Upper lobe of right lung (tissue), 1 donor: ENCODE measurements at places on chromosomes 11 and 22. TPM values are rescaled to one million over a fixed set of nuclear protein-coding genes. Genes with fewer than 3 reads are reported as not detected.

- no peaks in the 10 kb centered on the region for H3K27me3 ChIP-seq
- no peaks in the 10 kb centered on the region for H3K36me3 ChIP-seq
- no peaks in the 10 kb centered on the region for H3K4me1 ChIP-seq
- no peak overlapping the region for H3K27ac ChIP-seq
- no peak overlapping the region for H3K4me3 ChIP-seq
Observed at GRCh38 chr11:28924004-28924403, 815.8 kb downstream of the METTL15 start.

DNA sequence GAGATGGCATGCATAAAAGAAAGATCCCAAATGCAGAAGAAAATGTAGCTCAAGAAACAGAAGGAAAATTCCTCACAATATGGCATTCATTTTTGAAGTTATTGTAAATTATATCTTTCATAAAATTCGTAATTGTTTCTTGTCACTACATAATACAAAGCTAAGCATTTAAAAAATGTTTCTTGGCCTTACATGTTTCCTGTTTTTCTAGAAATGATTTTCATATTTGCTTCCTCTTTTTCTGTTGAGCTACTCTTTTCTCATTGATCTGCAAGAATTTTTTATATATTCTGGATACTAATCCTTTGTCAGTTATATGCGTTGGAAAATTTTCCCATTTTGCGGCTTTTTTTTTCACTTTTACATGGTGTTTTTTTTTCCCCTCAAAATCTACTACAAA is 48.0 kb downstream of the ENTHD1 start:
- no peak overlapping the region for H3K27ac ChIP-seq
- no peaks in the 10 kb centered on the region for H3K4me1 ChIP-seq
- no peaks in the 10 kb centered on the region for H3K36me3 ChIP-seq
- no peaks in the 10 kb centered on the region for H3K27me3 ChIP-seq
- DNase-seq, result no peak

DNA sequence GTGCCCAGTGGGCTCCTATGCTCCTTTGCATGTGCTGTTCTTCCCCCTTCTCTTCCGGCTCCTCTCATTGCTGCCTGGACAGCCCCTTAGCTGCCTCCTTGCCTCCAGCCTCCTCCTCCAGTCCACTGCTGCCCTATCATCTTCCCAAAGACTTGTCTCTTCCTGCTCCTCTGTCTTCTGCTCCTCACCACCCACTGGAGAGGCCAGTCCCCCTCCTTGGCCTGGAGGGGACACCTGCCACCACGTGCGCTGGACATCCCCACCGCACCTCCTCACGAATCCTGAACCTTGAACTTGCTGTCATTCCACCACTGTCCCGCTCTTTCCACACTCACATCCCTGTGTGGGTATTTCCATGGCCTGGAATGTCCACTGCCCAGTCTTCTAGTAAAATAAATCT is 49.8 kb downstream of the MICAL2 start:
- no peak overlapping the region for H3K4me3 ChIP-seq
- peaks cover 60% of the 10 kb centered on the region for H3K4me1 ChIP-seq
- peak overlapping the region; percentile 80 for H3K27ac ChIP-seq

- H3K27me3 ChIP-seq, result no peaks in the 10 kb centered on the region
- no peak overlapping the region for H3K4me3 ChIP-seq
- no peaks in the 10 kb centered on the region for H3K4me1 ChIP-seq
- H3K27ac ChIP-seq, result no peak overlapping the region
- no peaks in the 10 kb centered on the region for H3K36me3 ChIP-seq
Observed at GRCh38 chr11:19209617-19210370, 8.0 kb upstream of the CSRP3 start.

GRCh38 chr11:100546714-100547113 is 140.4 kb upstream of the ARHGAP42 start:
- DNase-seq, result no peak
- H3K27ac ChIP-seq, result no peak overlapping the region
- H3K4me3 ChIP-seq, result no peak overlapping the region
- H3K27me3 ChIP-seq, result no peaks in the 10 kb centered on the region
- H3K36me3 ChIP-seq, result no peaks in the 10 kb centered on the region

DNA sequence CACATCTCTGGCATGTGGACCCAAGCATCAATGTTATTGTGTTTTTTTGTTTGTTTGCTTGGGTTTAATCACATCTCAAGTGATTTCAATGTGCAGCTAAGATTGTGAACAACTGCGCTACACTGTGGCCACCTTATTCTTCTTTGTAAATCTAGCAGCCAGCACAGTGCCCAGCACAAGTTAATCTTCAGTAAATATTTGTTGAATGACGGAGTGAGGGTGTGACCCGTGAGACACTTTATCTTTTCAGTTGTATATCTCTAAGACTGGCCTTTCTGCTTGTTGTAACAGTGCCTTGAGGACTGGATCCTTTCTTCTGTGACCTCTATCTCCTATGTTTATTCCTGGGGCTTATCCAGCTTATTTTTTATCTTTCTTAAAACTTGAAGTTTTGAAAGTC is 21.4 kb upstream of the AMOTL1 start:
- no peaks in the 10 kb centered on the region for H3K27me3 ChIP-seq
- H3K4me1 ChIP-seq, result peaks cover 6% of the 10 kb centered on the region
- no peak for DNase-seq
- no peak overlapping the region for H3K4me3 ChIP-seq
- no peaks in the 10 kb centered on the region for H3K36me3 ChIP-seq
- H3K27ac ChIP-seq, result no peak overlapping the region

DNA sequence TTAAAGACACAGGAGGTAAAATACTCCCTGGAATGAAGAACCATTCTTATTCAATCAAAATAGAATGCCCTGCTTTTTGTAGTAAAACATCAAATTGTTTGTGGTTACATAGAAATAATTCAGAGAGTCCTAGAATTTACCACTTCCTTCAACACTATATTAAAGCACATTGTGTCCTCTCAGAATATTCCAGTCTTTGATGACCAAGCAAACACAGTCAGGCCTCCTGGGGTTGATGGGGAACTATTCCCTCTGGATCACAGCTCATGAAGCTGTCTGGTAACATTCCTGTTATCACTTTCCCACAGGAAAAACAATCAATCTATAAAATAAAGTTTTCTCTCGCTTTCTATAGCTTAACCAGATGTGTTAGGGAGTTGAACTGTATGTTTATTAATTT is 389.3 kb downstream of the KCNA4 start:
- no peak for DNase-seq
- H3K4me1 ChIP-seq, result no peaks in the 10 kb centered on the region
- H3K4me3 ChIP-seq, result no peak overlapping the region
- H3K27ac ChIP-seq, result no peak overlapping the region

DNA sequence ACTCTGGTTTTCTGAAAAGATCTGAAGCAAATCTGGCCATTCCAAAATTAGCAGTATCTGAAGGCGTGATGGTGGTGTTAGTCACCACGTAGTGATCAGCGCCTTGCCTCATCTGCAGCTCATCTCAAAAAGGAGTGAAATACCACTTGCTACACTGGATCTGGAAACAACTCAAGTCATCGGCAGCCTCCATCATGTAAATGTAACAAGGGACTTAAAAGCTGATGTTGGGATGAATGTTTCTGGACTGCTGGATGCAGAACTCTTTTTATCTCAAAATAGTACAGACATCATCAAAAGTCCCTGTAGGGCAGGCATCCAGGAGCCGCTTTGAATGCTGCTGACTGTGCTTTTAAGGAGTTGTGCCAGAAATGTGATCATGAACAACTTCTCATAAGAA is 14.1 kb upstream of the APLP2 start:
- H3K36me3 ChIP-seq, result no peaks in the 10 kb centered on the region
- no peaks in the 10 kb centered on the region for H3K27me3 ChIP-seq
- H3K4me3 ChIP-seq, result no peak overlapping the region
- no peak for DNase-seq
- H3K4me1 ChIP-seq, result no peaks in the 10 kb centered on the region

- H3K4me1 ChIP-seq, result no peaks in the 10 kb centered on the region
- H3K27ac ChIP-seq, result no peak overlapping the region
- H3K4me3 ChIP-seq, result no peak overlapping the region
- no peak for DNase-seq
- no peaks in the 10 kb centered on the region for H3K36me3 ChIP-seq
Observed at GRCh38 chr11:77300695-77301094, 791 bp downstream of the GDPD4 start.

- no peak overlapping the region for H3K27ac ChIP-seq
- H3K4me3 ChIP-seq, result no peak overlapping the region
- no peaks in the 10 kb centered on the region for H3K4me1 ChIP-seq
- DNase-seq, result no peak
- H3K27me3 ChIP-seq, result no peaks in the 10 kb centered on the region
- H3K36me3 ChIP-seq, result peaks cover 6% of the 10 kb centered on the region
Observed at GRCh38 chr11:117299351-117300282, 8.5 kb downstream of the BACE1-AS start.

DNA sequence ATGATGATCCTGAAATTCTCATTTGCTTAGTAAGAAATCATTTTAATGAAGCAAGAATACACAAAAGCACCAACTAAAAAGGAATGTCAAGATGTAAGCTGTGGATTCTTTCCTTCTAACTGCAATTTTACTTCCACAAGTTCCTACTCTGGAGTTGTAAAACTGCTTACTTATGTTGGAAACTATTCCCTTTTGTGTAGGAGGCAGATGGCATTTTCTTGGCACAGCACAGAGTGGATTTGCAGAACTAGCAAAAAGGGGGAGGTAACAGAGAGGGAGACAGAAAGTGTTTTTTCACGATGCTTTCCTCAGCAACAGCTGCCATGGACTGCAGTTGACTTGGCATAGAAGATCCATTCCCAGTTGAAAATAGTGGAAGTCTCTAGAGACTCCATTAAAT is 1112.0 kb upstream of the RAG2 start:
- H3K36me3 ChIP-seq, result no peaks in the 10 kb centered on the region
- H3K4me1 ChIP-seq, result no peaks in the 10 kb centered on the region
- no peak for DNase-seq
- H3K4me3 ChIP-seq, result no peak overlapping the region

GRCh38 chr11:64204080-64204440 is 2.5 kb upstream of the FERMT3 start:
- H3K36me3 ChIP-seq, result peaks cover 53% of the 10 kb centered on the region
- no peak overlapping the region for H3K4me3 ChIP-seq
- no peaks in the 10 kb centered on the region for H3K27me3 ChIP-seq
- H3K27ac ChIP-seq, result no peak overlapping the region
- DNase-seq, result no peak

- peaks cover 7% of the 10 kb centered on the region for H3K27me3 ChIP-seq
- H3K4me1 ChIP-seq, result no peaks in the 10 kb centered on the region
- H3K27ac ChIP-seq, result no peak overlapping the region
- no peaks in the 10 kb centered on the region for H3K36me3 ChIP-seq
Observed at GRCh38 chr11:17423533-17424310, 35.3 kb upstream of the KCNJ11 start.

GRCh38 chr11:12529041-12529440 is 145.2 kb upstream of the TEAD1 start:
- no peak overlapping the region for H3K27ac ChIP-seq
- no peak for DNase-seq
- no peaks in the 10 kb centered on the region for H3K27me3 ChIP-seq
- peaks cover 11% of the 10 kb centered on the region for H3K36me3 ChIP-seq

GRCh38 chr11:29161191-29161590 is 855.6 kb downstream of the KCNA4 start:
- H3K27me3 ChIP-seq, result no peaks in the 10 kb centered on the region
- H3K27ac ChIP-seq, result no peak overlapping the region
- H3K4me1 ChIP-seq, result no peaks in the 10 kb centered on the region
- no peak overlapping the region for H3K4me3 ChIP-seq

GRCh38 chr11:134447696-134448095 is 35.7 kb upstream of the B3GAT1 start:
- H3K4me3 ChIP-seq, result no peak overlapping the region
- peak; percentile 61 for DNase-seq
- H3K36me3 ChIP-seq, result no peaks in the 10 kb centered on the region
- H3K4me1 ChIP-seq, result no peaks in the 10 kb centered on the region
- H3K27me3 ChIP-seq, result no peaks in the 10 kb centered on the region
- no peak overlapping the region for H3K27ac ChIP-seq

- DNase-seq, result no peak
- no peak overlapping the region for H3K27ac ChIP-seq
- no peaks in the 10 kb centered on the region for H3K27me3 ChIP-seq
- H3K36me3 ChIP-seq, result no peaks in the 10 kb centered on the region
Observed at GRCh38 chr22:23166841-23167616, 13.3 kb upstream of the BCR start.

DNA sequence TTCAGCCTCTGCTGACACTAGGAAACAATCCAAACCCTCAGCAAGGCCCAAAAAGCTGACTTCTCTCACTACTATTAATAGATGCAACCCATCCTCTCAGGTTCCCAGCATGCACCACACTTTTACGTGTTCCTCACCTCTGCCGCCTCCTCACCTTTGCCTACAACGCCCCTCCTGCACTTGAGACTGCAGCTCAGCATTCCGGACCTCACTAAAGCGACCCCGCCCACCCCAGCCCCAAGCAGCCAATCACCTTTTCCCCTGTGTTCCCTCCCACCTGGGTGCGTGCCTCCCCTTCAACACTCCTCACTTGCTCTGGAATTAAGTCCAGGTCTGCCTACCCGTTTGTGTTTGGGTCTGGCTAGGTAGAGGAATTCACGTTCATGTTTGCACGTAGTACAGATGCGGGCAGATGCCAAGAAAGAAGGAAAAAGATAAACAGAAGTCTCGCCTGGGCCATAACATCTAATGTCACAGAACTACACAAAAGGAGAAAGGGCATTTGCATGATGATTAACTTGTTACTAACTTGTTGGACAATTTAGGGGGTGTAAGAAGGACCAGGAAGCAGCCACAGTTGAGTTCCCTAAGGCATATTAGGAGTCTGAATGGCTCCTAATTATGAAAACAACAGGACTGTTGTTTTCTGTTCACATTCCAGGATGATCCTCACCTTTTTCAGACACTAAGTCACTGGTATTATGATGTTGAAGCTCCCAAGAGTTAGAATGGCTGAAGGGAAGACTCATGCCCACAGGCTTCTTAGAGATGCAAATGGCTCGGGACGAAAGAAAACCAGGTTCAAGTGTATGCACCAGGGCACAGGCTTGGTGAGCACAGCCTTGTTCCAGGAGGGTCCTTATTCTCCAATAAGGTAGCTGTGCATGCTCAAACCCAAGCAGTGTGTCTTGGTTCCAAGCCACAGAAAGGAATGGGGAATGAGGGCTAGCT is 102.2 kb downstream of the MICAL3 start:
- no peaks in the 10 kb centered on the region for H3K36me3 ChIP-seq
- no peak overlapping the region for H3K27ac ChIP-seq
- no peak overlapping the region for H3K4me3 ChIP-seq
- H3K27me3 ChIP-seq, result no peaks in the 10 kb centered on the region
- no peak for DNase-seq

GRCh38 chr11:44338026-44338425 is 28.1 kb upstream of the ALX4 start:
- H3K4me3 ChIP-seq, result no peak overlapping the region
- no peak overlapping the region for H3K27ac ChIP-seq
- H3K36me3 ChIP-seq, result no peaks in the 10 kb centered on the region

The ZNF214 gene
- total RNA-seq, result 3.7 TPM

The RFPL2 gene
- total RNA-seq, result not detected

The TNKS1BP1 gene
- total RNA-seq, result 189 TPM

The SAA4 gene
- total RNA-seq, result not detected

The OR52E4 gene
- total RNA-seq, result not detected

The PYGM gene
- 2.0 TPM for total RNA-seq

The OR8D1 gene
- total RNA-seq, result not detected

The TMEM86A gene
- total RNA-seq, result 6.3 TPM

The DGCR6 gene
- total RNA-seq, result 3.1 TPM

The SEPTIN5 gene
- total RNA-seq, result 11.5 TPM

The SYT12 gene
- total RNA-seq, result not detected

The SLC22A9 gene
- not detected for total RNA-seq

The SCARF2 gene
- 24.0 TPM for total RNA-seq

The CHRM1 gene
- total RNA-seq, result 4.7 TPM
